Psoas muscle (tissue), 8 donors: ENCODE measurements at places on chromosomes 2 and 18. TPM values are rescaled to one million over a fixed set of nuclear protein-coding genes. Genes with fewer than 3 reads are reported as not detected.

Gene SIX2
- 27.3 TPM for polyA plus RNA-seq

Gene PRKRA
- polyA plus RNA-seq: 106 TPM

Gene DAPL1
- polyA plus RNA-seq: not detected

Gene SCYGR4
- polyA plus RNA-seq: not detected

Gene PAIP2B
- polyA plus RNA-seq: 2.7 TPM

Gene CXCR1
- not detected for polyA plus RNA-seq
